Renal pelvis (tissue), 12 donors: ENCODE measurements at places on chromosomes 3 and 15. TPM values are rescaled to one million over a fixed set of nuclear protein-coding genes. Genes with fewer than 3 reads are reported as not detected.
A peak's percentile ranks its signal among the peaks of the same experiment; 100 is the strongest.

KBTBD12 gene
- 1.1 TPM for polyA plus RNA-seq

C3orf20 gene
- 0.19 TPM for polyA plus RNA-seq

DNAH12 gene
- 1.7 TPM for polyA plus RNA-seq

UNC13C gene
- 8.3 TPM for polyA plus RNA-seq

SLC24A5 gene
- polyA plus RNA-seq, result 0.65 TPM

LIPH gene
- 1.3 TPM for polyA plus RNA-seq

- no peak for DNase-seq
Measured at GRCh38 chr15:66876421-66876730, 174.3 kb downstream of the SMAD6 start.

DNA sequence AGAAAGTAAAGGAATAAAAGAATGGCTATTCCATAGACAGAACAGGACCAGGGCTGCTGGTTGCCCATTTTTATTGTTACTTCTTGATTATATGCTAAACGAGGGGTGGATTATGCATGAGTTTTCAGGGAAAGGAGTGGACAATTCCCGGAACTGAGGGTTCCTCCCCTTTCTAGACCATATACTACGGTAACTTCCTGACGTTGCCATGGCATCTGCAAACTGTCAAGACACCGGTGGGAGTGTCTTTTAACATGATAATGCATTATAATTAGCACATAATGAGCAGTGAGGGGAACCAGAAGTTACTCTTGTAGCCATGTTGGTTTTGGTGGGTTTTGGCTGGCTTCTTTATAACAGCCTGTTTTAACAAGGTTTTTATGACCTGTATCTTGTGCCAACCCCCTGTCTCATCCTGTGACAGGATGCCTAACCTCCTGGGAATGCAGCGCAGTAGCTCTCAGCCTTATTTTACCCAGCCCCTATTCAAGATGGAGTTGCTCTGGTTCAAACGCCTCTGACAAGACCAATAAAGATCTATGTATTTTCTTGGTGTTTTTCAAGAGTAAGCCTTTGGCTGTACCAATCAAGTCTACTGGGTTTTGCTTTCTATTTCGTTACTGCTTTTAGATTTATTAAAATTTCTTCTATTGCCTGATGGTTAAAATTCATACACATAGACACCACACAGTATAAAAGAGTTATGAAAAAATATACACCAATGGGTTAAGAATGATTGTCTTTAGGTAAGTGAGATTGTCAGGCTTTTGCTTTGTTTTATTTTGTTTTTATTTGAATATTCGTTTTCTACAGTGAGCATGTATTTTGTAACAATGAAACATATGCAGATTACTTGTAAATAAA lies 37.4 kb upstream of the CTDSPL start:
- DNase-seq, result no peak

DNA sequence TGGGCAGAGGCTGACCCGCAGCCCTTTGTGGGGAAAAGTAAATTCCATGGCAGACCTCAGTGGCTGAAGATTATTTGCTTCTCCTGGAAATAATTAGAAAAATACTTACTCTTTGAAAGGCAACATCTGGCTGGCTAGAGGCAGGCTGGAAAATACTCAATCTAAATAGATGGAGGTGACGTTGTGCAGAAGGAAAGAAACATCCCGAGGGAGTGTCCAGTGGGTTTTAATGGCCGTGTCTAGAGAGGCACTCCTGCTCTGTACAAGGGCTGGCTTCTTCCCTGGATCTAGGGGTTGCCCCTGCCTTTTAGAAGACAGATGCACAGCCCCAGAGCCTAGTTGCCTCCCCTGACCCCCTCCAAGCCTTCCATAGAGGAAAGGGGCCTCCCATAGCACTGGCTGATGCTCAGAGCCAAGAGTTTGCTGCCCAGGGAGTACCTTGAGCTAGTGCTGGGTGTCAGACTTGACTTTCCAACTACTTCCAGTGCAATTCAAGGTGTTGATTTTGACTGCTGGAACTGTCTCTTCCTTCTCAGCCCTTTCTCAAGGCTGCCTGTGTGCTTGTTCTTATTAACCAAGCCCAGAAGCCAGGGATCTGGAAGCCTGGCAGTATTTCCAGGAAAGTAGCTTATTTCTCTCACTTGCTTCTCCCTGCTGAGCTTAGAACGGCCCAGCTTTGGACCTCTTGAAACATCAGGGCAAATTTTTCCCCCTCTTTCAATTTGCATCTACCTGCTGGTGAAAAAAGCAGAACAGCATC lies 27.4 kb downstream of the CGNL1 start:
- DNase-seq, result no peak

- peak; percentile 65 for DNase-seq
Measured at GRCh38 chr3:99753268-99753975, 64.2 kb upstream of the CMSS1 start.

DNA sequence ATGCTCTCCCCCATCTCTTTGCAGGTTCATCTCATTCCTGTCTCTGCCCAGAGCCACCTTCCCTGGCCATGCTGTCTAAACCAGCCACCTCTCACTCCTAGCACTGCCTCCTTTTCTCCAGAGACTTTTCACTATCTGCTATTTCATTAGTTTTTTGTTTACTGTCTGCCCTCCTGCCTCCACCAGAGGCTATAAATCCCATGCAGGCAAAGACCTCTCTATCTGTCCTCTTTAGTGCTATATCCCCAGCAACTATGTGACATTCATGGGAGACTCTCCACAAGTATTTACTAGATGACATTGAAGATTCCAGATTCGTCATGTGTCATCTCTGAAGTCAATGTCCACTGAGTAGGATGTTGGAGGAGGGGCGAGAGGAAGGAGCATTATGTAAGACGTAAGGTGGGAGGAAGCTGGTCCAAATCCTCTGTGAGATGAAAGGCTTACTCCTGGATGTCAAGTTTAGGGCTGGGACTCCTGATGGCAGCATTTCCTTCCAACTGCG lies 3.4 kb upstream of the FAM43A start:
- DNase-seq, result no peak

- DNase-seq, result no peak
Measured at GRCh38 chr15:53658255-53658654, 101.2 kb downstream of the WDR72 start.

GRCh38 chr3:72223116-72223515 lies 438.2 kb upstream of the PROK2 start:
- no peak for DNase-seq

DNA sequence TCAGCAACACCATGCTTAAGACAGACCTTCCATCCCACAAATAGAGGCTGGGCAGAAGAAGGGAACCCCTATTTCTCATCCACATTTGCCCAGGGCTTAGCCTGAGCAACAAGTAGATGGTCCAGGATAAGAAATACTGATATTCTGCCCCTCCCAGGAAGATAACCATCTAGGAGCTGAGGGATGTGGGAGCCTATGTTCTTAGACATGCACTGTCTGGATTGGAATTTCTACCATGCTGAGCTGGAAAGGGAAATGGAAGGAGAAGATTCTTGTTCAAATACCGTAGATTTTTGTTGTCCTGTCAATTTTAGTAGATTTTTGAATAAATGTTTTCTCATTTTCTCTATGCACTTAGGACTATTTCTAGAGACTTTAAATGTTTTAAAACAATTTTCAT lies 450.7 kb upstream of the SEMA6D start:
- no peak for DNase-seq

GRCh38 chr3:5657106-5657505 lies 469.6 kb downstream of the EDEM1 start:
- DNase-seq, result no peak

- DNase-seq, result no peak
Measured at GRCh38 chr3:161322781-161323568, 48.3 kb downstream of the SPTSSB start.

GRCh38 chr3:152177757-152178156 lies 91.0 kb upstream of the MBNL1 start:
- no peak for DNase-seq

GRCh38 chr15:43916326-43916660 lies 89.5 kb downstream of the WDR76 start:
- DNase-seq, result no peak

DNA sequence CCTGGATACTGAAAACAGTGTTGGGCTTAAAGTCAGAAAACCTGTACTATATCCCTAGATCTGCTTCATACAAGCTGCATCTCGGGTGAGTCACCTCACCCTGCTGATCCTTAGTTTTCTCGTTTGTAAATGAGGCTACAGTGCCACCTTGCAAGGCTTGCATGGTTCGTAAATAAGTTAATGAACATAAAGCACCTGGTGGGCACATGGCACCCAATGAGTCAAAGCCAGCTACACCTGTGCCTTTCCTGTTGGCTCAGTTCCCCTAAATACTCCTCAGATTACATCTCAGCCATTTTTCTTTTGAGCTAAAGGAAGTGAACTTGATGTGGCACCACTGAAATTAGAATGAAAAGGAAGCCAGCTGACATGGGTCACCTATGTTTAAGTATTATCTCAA lies 26.5 kb downstream of the RTP1 start:
- DNase-seq, result peak; percentile 24

GRCh38 chr3:194989241-194989640 lies 281.7 kb downstream of the XXYLT1 start:
- DNase-seq, result no peak

DNA sequence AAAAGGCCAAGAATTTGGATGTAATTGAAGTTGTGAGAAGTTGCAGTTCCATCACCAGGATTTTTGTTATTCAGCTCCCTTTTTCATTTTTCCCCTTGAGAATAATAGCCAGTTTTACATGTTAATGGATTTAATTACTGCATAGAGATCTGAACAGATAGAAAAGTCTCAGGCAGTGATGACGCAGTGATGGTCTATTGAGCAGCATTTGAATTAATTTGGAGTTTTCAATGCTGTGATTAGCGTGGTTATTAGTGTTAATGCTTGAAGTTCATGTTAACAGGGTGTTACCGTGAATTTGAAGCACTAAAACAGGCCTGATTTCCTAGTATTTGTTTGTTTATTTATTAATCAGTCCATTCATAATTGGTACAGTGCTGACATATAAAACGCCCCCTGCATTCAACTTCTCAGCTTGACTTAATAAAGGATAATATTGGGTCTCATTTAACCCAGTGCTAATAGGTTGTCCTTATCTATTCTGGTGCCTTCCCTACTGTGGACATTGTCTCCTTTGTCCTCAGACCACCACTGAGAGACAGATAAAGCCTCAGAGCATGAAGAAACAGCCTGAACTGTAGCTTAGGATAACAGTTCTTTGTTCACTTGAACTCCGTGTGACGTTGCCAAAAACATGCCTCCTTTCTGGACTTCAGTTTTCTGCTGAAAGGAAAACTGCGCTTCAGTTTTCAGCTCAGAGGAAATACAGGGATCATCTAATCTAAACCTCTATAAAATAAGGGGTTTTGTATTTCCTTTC lies 82.4 kb downstream of the RTP4 start:
- no peak for DNase-seq
